ENCODE measurements at places on chromosomes 2 and 18.

- no peak for DNase-seq
These were observed 1.1 kb downstream of the FNDC4 start for GRCh38 chr2:27493948-27494283.

- DNase-seq = no peak
These were observed 81.6 kb downstream of the LRRFIP1 start for GRCh38 chr2:237708961-237709360.

GRCh38 chr2:165013944-165014619 is 58.8 kb upstream of the SLC38A11 start:
- DNase-seq = no peak

DNA sequence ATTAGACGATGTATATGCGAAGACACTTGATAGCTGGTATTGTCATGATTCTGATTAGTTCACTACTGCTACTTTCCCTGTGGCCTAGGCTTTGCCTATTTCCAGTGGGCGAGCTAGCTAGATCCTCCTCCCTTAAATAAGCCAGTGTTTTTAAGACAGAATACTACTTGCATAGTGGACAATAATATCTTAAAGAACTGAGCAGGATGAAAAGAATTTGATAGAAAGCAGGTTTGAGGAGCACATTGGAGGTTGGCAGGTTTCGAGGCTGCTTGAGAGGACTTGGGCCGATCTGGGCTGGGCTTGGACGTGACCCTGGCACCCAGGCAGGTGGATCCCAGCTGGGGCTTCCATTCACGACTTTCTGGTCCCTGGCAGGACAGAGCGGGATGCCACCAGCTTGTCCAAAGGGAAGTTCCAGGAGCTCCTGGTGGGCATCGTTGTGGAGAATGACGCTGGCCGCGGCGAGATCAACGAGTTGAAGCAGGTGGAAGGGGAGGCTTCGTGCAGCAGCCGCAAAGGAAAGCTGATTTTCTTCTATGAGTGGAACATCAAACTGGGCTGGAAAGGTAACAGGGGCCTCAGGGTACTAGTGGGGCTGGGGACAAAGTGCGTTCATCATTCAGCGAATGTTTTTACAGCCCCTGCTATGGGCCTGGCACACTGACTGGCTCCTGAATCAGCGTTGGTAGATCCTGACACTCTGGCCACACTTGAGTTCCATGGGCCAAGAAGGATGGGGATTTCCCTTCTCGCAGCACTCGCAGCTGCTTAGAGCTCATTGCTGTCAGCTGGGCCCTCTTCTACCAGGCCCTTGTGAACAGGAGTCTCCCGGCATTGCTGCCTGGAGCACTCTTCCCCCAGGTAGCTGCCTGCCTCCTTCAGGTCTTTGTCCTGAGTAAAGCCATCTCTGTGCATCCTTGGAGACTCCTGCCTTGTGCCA is 16.9 kb downstream of the C2orf74 start:
- DNase-seq = no peak

DNA sequence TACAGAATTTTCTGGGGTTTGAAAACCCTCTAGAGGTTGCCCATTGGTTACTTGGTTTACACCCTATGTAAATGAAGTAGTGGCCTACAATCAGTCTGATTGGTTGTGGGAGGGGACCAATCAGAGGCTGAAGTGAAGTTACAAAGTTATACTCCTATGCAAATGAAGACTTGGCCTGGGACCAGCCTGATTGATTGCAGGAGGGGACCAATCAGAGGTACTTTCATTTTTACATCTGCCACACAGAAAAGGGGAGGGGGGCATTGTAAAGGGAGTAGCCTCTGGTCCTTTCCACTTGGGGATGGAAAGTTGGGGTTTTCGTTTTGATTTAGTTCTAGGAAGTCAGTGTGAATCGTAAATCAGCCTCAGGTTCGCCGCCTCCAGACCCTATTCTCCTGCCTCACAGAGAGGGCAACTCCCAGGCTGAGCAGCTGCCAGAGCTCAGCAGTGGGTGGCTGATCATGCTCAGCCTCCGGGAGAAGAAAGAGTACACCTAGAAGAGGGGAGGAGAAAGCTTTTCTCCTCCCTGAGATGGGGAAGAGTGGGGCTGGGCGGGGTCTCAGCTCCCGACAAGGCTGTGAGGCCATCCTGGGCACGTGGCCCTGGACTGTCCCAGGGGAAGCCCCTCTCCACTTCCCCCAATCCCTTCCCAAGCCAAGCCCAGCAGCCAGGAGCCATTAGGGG is 372.5 kb downstream of the GALR1 start:
- DNase-seq = no peak

- DNase-seq = no peak
These were observed 7.3 kb downstream of the GATA6 start for GRCh38 chr18:22176420-22177326.

- no peak for DNase-seq
These were observed 768.1 kb downstream of the TMEM182 start for GRCh38 chr2:103529798-103530502.

DNA sequence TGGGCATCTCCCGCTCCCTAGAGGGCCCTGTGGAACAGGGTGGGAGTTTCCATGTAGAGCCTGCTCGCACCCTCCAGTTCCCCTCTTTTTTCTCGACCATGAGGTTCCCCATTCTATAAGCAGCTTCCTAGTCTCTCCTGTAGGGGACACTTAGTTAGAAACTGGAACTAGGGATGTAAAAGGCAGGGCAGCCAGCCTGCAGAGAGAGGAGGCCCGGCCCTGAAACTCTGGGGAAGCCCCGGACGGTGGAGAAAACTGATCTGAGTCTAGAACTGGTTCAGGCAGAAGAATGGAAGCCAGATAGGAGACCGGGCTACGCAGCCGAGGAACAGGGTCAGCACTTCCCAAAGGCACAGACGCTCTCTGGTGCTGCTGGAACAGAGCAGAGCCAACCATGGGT is 51.6 kb upstream of the ATG16L1 start:
- DNase-seq = no peak

GRCh38 chr18:69233465-69234054 is 167.1 kb upstream of the DOK6 start:
- DNase-seq = no peak

GRCh38 chr18:24190590-24190989 is 51.7 kb downstream of the CABYR start:
- DNase-seq = no peak

GRCh38 chr18:59547581-59548182 is 149.5 kb downstream of the CCBE1 start:
- DNase-seq = no peak

DNA sequence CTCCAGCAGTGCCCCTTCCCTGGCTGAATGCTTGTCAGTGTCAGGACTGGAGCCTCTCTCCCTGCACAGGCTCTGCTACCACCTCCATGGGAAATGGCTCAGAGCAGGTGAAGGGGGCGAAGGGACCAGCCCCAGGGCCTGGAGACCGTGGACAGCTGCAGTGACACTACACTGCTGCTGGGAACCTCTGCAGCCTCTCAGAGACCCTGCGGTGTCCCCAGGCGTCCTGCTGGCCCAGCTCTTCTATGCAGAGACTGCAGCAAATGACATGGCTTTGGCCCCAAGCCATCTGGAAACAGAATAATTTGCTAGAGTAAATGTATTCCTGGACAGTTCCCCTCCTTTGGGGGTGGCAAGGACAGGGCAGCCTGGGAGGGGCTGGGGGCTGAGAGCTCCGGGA is 53.2 kb downstream of the CIB4 start:
- DNase-seq = no peak

DNA sequence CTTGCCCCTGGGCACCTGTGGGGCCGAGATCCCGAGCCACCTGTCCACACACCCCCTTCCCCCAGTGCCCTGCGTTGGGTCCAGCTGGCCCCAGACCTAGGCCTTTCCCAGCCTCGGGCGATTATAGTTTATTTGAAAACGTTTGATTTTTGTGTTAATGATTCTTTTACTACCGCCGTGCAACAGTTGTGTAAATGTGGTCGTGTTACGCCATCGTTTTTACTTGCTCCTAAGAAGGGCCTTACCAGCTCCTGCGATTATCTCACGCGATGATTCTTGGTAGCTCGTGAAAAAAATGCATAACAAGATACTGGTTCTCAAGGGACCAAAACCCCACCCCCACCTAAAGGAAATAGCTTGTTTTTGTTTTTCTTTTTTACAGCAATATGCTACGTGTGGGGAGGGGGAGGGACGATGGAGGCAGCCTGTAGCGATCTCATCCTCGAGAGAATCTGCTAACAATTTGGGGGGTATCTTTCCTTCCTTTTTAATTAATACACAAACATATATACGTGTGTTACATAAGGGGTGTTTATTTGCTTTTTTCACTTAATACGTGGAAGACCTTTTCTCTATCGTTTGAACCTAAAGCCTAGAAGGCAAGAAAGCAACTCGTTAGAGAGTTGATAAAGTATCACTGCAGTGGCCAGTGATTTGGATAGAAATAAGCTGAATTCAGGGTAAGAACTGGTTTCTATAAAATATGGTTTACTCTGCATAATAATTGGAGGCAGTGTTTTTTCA is 1.0 kb downstream of the ZDBF2 start:
- no peak for DNase-seq

DNA sequence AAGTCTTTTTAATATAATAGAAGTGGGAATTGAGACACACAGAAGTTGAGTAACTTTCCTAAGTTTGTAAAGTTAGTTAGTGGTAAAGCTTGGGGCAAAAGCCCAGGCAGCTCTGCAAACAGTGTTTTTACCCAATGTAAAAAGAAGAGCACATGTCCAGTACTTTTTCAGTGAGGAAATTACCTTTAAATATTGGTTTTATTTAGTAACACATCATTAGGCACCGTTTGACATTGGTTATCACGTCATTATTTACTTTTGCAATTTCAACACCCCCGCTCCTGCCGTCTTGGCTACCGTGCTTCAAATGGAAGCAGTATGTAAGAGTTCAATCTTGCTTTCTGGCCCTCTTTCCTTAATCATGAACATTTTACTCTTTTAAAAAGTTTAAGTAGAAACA is 807.9 kb downstream of the EPHA4 start:
- no peak for DNase-seq

DNA sequence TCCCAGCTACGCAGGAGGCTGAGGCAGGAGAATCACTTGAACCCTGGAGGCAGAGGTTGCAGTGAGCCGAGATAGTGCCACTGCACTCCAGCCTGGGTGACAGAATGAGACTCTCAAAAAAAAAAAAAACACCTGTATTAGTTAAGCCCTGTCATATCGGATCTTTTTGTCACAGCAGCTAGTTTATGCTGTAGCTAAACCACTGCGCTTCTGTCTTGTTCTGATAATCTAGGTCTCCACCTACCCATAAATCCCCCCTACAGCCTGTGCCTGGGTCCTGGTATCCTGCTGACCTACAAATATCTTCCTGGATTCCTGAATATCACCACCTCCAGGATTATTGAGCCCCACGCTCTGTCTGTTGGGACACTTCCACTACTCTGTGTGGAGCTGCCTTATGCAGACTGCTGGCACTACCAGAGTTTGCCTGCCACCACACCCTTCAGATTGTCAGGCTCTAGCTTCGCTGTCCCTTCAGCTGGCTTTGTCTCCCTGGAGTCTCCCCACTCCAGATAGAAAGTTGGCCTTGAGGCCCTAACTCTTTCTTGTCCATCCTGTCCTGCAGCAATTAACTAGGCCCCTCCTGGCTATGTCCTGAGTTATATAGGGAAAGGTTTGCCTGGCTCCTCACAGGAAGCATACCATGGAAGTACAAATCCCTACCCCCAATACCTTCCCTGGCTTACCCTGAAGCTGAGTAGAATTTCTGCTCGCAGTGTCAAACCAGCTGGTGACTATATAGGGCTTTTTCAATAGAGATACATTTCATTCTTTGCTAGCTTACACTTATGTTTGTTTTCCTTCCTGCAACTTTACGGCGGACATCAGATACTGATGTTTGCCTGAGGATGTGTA is 136.0 kb upstream of the SERTAD2 start:
- no peak for DNase-seq

DNA sequence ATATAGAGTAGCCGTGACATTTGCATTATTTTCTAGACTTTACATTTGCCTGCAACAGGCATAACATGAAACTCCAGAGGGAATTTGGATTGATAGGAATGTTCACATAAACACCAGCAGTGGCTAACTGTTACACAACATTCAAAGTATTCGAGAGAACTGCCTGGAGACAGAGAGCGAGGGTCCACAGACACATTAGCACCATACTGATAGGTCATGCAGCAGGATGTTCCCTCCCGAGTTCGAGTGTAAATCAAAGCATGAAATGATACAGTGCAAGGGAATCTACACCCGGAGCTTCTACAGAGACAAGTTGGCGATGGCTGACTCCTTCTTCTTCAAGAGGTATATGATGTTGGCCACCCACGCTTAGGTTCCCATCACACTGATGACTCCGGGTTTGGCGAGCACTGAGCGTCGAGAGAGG is 89.5 kb downstream of the COL6A3 start:
- no peak for DNase-seq

- DNase-seq = no peak
These were observed 16.9 kb downstream of the ZBTB7C start for GRCh38 chr18:48392268-48392667.
